MG63 (cell line): ENCODE measurements at places on chromosomes 7 and 10. TPM values are rescaled to one million over a fixed set of nuclear protein-coding genes. Genes with fewer than 3 reads are reported as not detected.

Gene PTPN20
- not detected in 2 replicates for total RNA-seq

Gene CRYGN
- total RNA-seq, result not detected in 2 replicates

Gene TSPAN15
- 7.5 TPM in 2 replicates for total RNA-seq

Gene PRTFDC1
- total RNA-seq, result 0.20 and 0.49 TPM in 2 replicates

Gene PRPS1L1
- total RNA-seq, result not detected in 2 replicates

Gene NXPH1
- total RNA-seq, result not detected in 2 replicates

Gene ZC3HAV1L
- 3.5 and 4.3 TPM in 2 replicates for total RNA-seq

Gene COL1A2
- 218 and 306 TPM in 2 replicates for total RNA-seq

Gene NPY4R
- total RNA-seq, result not detected in 2 replicates

Gene PTPRN2
- total RNA-seq, result 0.16 TPM in 1 of 2 replicates, not detected in the other

Gene JCAD
- total RNA-seq, result 4.6 and 5.8 TPM in 2 replicates

Gene PTPRE
- total RNA-seq, result 0.86 and 1.3 TPM in 2 replicates

Gene GJC3
- not detected in 2 replicates for total RNA-seq

Gene HMX2
- 0.07 and 6.0 TPM in 2 replicates for total RNA-seq

Gene GTPBP10
- 8.3 and 18.1 TPM in 2 replicates for total RNA-seq

Gene CTNNA3
- total RNA-seq, result 1.1 TPM in 1 of 2 replicates, not detected in the other

Gene PDZD8
- 21.9 and 37.3 TPM in 2 replicates for total RNA-seq

Gene GHRHR
- not detected in 2 replicates for total RNA-seq

Gene PUS7
- total RNA-seq, result 27.4 and 28.4 TPM in 2 replicates

Gene EVX1
- not detected in 2 replicates for total RNA-seq

Gene SH2D4B
- not detected in 2 replicates for total RNA-seq

Gene PIK3CG
- not detected in 2 replicates for total RNA-seq

Gene CDK5
- 11.0 and 21.7 TPM in 2 replicates for total RNA-seq

Gene ELN
- not detected in 2 replicates for total RNA-seq

Gene LBX1
- 2.0 and 3.0 TPM in 2 replicates for total RNA-seq
